ENCODE measurements at places on chromosomes 11 and 22. TPM values are rescaled to one million over a fixed set of nuclear protein-coding genes. Genes with fewer than 3 reads are reported as not detected.
A peak's percentile ranks its signal among the peaks of the same experiment; 100 is the strongest.

DNA sequence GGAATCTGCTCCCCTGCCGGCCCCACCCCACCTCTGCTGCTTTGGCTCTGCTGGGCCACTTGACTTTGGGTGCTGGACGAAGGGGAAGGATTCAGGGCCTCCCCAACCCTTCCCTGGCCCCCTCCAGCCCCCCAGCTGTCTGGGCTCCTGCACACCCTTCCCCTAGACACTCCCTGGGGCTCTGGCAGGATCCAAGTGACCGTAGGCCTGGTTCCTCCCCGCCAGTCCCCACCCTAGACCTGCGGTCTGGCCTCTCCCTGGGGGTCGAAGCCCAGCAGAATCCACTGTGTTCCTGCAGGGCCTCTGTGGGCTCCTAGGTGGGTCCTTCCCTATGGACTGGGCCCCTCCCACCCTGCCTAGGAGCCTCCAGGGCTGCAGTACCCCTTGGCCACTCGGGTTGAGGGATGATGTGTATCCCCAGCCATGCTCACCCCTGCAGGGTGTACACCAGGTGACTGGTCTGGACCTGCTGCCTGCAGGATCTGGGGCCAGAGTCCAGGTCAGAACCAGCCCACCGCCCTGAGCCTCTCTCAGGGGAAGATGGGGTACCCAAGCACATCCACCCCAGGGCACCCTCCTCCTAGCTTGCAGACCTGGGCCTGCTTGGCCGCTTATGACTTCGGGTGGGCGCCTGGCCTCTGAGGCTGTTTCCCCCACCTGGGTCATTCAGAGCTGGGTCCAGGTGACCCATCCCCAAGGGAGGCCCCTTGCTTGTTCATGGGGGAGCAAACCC, 5.6 kb downstream of the PIM3 start:
- peak; percentile 24 for DNase-seq

The OR52W1 gene
- not detected for total RNA-seq

GRCh38 chr11:85844439-85845123, 10.6 kb upstream of the CCDC83 start:
- DNase-seq: no peak

DNA sequence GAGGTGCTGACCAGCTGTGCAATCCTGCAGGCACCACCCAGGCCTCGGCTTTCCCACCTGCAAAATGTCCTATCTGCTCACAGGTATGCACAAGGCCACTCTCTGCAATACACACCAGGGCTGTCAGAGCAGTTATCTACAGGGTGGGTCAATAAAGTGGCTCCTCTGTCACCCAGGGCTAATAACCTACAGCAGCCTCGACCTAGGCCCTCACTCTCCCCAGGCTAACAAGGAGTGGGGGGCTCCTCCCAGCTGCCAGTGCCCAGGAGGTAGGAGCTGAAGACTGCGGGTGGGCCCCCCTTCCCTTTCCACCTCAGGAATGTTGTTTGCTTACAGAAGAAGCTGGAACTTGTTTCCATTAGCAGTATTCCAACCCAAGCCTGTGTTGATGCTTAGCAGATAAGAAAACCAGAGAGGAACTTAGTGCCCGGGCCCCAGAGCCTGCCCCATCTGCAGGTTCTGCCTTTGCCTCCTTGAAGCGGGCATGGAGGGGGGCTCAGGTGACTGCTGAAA, 26.8 kb downstream of the MYH9 start:
- no peak for DNase-seq

GRCh38 chr11:61797263-61797944, 4.7 kb downstream of the FEN1 start:
- DNase-seq: peak; percentile 66

DNA sequence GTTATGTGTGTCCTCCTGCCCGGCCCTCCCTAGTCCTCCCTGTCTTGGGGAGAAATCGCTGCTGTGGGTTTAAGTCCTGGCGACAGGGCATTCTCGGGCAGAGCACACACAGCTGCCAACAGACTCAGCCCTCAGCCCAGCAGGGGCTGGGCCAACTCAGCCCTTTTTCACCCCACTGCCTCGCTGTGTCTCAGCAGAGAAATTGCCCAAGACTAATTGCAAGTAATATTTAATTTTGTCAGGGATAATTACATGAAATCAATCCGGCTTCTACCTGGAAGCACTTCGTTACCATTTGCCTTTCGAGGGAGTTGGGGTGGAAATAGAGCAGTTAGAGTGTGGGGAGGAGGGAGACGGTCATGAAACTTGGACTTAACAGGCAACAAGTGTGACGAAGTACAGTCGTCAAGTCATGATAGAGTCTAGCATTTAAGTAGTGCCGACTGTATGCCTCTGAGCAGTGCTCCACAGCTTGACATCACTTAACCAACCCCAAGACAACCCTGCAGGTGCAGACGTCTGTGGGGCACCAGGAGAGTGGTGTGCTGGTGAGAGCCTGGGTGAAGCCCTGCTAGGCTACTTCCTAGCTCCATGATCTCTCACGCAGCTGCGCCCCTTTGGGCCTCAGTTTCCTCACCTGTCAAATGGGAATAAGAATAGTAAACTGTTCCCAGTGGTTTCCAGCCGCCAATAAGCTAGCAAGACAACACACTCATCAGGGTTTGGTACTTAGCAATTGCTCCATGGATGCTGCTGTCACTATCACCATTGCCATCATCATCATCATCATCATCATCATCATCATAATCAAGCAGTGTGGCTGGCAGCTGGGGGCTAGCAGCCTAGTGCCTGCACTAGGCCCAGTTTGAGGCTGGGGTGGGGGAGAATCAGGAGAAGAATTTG, 29.2 kb downstream of the MN1 start:
- no peak for DNase-seq

- no peak for DNase-seq
Observed at GRCh38 chr11:73359930-73360742, 16.1 kb upstream of the RELT start.

- DNase-seq: no peak
Observed at GRCh38 chr11:99419991-99420390, 399.2 kb downstream of the CNTN5 start.

DNA sequence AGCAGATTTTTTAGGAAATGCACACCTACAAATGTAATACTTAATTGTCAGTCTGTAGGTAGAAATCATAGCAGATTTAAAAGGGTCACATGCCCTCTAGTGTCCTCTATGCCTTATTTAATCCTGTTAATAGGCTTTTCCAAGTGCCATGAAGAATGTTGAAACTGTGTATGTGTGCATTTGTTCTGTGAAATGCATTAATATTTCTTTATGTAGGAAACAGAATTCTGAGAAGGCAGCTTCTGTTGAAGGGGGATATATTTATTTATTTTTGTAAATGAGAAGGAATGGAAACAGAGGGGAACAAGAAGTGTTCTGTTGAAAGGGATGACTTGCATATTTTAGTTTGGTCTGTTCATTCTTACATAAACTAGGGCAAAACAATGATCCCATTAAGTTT, 51.0 kb downstream of the SVIP start:
- no peak for DNase-seq

GRCh38 chr11:121482231-121483129, 29.7 kb upstream of the SORL1-AS1 start:
- no peak for DNase-seq

- DNase-seq: no peak
Observed at GRCh38 chr11:34049028-34049427, 2.5 kb upstream of the CAPRIN1 start.

The LMO2 gene
- total RNA-seq: 22.7 TPM

GRCh38 chr22:35777335-35777975, 59.8 kb downstream of the APOL5 start:
- DNase-seq: no peak

GRCh38 chr11:128022007-128022368, 565.4 kb downstream of the ETS1 start:
- DNase-seq: no peak
